Kasumi-1 (cell line): ENCODE measurements at places on chromosomes 13 and 19.
A peak's percentile ranks its signal among the peaks of the same experiment; 100 is the strongest.

DNA sequence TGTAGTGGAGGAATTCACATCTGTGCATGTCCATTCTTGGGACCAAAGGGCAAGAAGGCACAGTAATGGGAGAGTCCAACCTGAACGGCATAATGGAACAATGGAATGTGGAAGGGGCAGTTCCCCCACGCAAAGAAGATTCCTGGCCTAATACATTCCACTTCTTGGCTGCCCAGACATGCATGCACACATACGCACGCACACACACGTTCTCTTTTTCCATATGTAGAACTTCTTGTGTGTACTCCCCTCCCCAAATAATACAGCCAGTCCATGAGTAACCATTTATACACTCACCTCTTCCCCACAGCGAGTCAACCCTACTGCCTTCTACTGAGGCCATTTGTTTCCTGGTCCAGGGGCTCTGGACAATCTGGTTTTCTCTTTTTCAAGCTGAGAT is 6.0 kb upstream of the STK24 start:
- no peak for DNase-seq

- peak; percentile 37 for DNase-seq
Observed at GRCh38 chr13:48265217-48265815, 32.3 kb downstream of the ITM2B start.

DNA sequence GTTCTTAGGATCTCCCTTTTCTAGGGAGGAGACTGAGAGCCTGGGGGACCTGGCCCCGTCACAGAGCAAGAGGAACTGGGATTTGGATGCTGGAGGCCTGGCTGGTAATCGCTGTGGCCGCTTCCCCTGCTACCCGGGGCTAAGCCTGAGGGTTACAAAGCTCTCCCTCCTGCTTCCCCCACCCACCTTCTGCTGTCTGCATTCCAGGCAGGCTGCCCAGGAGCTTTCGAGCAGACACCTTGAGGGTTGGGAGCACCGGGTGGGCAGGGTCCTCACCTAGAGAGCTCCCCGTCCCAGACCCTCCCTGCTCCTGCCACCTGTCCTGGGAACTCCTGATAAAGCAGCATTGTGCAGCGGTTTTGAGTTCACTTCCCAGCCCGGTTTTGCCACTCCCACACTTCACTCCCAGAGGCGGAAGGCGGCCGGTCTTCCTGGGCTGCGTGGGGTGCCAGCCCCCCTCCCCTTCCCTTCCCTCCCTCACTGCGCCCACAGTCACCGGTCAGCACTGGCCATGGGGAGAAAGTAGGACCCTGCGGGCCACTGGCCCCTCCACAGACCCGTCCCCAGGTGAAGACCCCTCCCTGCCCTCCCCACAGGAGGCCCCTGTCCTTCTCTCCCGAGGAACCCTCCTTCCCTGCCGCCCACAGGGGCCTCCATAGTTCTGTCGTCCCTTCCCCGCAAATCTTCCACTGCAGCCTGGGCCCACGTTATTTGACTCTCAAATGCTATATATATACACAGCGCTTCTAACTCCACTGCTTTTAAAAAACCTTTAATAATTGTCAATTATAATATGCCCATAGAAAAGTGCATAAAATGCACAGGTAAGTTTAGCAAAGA is 8.1 kb downstream of the PAK4 start:
- no peak for DNase-seq

- DNase-seq: no peak
Observed at GRCh38 chr19:1766800-1767352, 13.6 kb downstream of the ONECUT3 start.

- no peak for DNase-seq
Observed at GRCh38 chr13:41059456-41060081, 1.7 kb upstream of the WBP4 start.

- peak; percentile 35 for DNase-seq
Observed at GRCh38 chr13:48571126-48571913, 38.4 kb upstream of the RCBTB2 start.

DNA sequence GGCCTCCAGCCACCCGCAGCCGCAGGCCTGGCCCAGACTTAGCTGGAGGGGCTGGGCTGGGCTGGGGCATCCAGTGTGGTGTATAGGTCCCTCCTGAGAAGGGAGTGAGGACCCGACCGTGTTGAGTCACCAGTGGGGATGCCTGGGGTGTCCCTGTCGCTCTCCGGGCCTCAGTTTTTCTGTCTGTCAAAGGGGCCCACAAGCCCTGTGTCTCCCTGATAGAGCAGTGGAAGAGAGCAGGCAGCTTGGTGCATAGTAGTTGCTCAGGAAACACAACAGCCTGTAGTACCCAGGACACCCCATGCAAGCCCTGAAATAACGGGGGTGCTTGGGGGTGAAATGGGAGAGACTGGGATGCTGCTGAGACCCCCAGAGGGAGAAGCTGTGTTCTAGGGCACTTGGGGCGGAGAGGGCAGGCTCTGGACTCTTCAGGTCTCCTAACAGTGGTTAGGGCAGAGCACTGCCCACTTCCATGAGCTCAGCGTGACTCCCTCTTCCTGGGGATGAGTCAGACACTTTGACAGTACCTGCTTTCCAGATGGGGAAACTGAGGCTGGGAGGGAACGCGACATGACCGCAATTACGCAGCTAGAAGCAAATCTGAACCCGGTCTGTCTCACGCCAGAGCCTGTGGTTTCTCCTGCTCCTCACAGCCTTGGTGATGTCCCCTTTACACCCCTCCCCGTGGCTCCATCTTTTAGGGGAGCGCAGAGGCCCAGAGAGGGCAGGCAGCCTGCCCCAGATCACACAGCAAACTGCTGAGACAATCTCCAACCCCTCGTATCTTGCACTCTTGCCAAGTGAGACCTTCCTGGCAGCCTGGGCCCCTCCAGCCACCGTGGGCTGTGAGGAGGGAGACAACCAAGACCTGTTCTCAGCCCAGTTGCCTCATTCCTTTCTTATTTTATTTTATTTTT is 692 bp downstream of the SULT2B1 start:
- DNase-seq: no peak

GRCh38 chr13:71712988-71713653 is 153.9 kb downstream of the DACH1 start:
- no peak for DNase-seq

GRCh38 chr13:41697578-41697977 is 240.2 kb downstream of the RGCC start:
- DNase-seq: no peak

DNA sequence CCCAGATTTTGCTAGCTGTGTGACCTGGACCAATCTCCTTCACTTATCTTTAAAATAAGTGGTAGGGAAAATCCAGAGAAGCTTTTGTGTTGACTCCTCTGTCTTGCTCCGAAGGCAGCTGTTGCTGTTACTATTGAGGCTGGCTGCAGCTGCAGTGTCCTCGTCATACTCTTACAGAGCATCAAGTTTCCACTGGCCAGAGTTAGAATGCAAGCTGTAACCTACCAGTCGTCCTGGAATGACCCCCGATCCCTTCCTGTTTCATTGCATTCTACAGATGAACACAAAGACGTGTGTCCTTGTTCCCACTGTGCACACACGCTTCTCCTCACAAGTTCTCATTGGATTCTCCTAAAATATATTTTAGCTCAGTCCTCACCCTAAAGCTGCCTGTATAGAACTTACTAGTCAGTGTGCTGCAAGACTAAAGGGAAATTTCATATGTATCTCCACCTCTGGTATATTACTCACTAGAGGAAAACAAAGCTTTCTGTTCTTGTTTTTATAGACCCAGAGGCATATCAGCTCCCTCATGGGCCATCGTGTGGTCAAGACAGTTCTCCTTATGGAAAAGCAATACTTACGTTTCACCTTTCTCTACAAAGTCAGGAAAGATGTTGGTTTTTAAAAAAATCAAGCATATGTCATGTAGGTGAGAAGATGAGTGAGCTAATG is 589.8 kb downstream of the LMO7 start:
- DNase-seq: no peak

DNA sequence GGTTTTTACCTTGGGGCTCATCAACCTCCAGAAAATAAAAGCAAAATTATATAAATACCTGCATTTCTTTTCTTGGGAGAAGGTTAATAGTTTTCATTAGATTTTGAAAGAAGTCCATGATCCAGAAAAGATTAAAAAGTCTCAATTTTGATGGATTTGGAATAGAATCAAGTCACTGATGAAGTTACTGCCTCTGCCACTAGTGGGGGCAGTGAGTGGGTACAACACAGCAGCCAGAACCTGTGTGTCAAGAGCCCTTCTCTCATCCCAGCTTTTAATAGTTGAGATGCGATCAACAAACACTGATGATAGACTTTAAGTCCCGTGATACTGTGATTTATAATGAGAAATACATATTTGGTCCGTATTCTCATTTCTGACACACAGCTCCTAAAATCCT is 686.7 kb downstream of the DIAPH3 start:
- DNase-seq: peak; percentile 4

DNA sequence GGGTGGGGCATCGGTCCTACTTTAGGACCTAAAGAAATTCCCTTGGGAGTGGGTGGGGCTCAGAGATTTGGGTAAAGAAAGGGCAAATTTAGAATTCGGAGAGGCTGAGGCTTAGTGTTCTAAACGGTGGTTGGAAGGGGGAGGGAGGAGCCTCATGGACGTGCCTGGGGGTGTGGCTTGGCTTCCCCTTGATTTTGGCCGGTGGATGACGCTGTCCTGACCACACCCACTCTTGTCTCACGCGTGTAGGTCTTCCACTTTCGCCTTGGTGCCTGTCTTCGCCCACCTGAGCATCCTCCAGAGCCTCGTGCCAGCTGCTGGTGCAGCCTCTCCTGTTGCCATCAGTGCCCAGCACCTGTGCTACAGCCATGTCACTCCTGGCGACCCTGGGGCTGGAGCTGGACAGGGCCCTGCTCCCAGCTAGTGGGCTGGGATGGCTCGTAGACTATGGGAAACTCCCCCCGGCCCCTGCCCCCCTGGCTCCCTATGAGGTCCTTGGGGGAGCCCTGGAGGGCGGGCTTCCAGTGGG is 1.2 kb upstream of the NUP62 start:
- no peak for DNase-seq

- DNase-seq: peak; percentile 26
Observed at GRCh38 chr19:55197528-55197927, 11.8 kb downstream of the PTPRH start.

DNA sequence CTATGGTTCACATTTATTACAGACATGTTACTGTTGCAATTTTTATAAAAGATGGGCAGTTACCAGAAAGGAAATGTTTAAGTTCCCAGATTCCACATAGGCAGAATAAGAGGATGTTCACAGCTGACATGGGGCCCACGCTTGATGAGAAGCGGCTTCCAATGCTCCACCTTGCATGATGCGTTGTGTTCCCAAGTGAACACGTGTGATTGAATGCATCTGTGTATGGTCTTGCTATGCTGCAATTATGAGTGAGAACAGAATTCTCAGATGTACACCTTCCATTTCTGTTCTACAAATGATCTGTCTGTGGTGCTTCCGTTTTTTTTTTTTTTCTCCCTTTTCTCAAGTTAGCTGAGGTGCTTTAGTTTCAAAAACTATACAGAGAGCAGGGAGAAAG is 15.5 kb downstream of the UPF3A start:
- DNase-seq: no peak

GRCh38 chr19:6076291-6076665 is 34.0 kb downstream of the RFX2 start:
- no peak for DNase-seq

DNA sequence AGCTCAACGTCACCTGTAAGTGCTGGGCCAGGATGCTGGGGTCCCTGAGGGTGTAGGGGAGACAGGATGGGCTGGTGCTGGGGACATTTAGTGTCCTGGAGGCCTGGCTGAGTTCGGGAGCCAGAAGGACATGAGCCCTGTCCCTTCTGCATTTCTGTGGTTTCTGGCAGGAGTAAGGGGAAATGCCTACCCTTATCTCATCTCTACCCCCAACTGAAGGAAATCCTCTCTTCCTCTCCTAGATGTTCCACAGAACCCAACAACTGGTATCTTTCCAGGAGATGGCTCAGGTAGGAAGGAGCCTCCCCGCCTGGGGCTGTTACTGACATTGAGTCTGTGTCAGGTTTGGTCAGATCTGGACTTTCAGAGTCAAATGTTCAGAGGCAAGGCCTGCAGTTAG is 1.2 kb downstream of the CD33 start:
- peak; percentile 20 for DNase-seq

- DNase-seq: no peak
Observed at GRCh38 chr19:47377208-47377701, 28.1 kb downstream of the DHX34 start.

DNA sequence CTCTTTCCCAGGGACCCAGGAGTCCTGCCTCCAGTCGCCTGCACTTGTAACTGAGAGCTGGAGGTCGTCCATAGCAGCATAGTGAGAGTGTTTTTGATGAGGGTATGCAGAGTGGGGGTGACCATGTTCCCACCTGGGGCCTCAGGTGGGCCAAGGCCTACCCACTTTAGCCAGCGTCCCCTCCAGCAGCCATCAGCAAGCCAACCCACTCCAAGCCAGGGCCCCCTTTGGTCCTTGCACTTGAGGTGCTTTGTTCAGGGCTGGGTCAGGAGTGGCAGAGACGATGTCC is 11.9 kb upstream of the SMG9 start:
- DNase-seq: no peak

- DNase-seq: no peak
Observed at GRCh38 chr13:27147530-27148170, 24.0 kb downstream of the USP12 start.

DNA sequence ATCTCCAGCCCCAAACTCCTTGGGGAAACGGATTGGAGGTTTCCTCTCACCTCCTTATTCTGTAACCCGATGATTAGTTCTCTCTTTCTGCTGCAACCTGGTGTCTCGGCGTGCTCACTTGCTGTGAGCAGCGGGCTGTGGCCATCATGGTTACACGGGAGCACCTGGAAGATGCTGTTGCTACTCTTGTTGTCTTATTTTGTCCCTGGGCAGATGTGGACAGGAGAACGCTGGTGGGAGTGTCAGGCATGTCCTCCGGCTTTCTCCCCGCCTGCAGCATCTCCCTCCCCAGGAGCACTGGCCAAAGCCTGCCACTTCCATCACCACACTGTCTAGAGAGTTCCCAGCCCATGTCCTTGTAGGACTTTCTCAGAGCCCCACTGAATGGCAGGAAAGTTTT is 211.8 kb upstream of the ZNF536 start:
- no peak for DNase-seq

- DNase-seq: no peak
Observed at GRCh38 chr13:50780201-50781015, 63.1 kb downstream of the DLEU7 start.

- DNase-seq: peak; percentile 39
Observed at GRCh38 chr19:3062165-3063105, at the start of gene TLE5. Gene TLE5, minus strand, starts transcription at chr19:3062495. Its CDS starts 295 bp downstream, at chr19:3062200.

- no peak for DNase-seq
Observed at GRCh38 chr13:36915896-36916640, 4.0 kb downstream of the SMAD9 start.

- no peak for DNase-seq
Observed at GRCh38 chr19:29475469-29475868, 50.3 kb upstream of the VSTM2B start.

- no peak for DNase-seq
Observed at GRCh38 chr13:63420685-63421084, 2005.0 kb upstream of the PCDH20 start.

DNA sequence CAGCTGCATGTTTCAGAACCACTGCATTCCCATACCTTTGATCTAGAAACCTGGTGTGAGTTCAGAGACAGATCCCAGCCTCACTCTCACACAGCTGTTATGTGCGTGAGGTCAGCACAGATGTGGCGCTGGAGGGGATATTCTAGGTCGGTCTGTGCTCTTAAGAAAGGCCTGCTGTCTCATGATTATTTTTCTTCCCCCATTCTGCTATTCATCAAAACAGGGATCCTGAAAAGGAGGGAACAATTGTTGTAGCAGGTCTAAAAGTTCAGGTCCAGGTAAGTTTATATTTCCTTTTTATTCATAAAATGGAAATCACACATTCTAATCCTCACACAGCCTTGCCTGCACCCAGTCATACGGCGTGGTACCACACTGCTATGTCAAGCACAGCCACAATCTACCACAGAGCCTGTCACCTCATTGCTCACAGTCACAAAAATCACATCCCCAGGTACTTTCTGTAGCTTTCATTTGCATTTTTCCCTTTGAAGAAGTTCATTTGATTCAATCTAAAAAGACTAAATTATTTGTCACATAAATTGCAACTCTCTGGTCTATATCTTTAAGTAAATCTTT is 867 bp downstream of the ZNF546 start:
- DNase-seq: no peak
